ENCODE measurements at places on chromosomes 7 and 10.

- DNase-seq: no peak
Observed at GRCh38 chr7:2151237-2151636, 81.5 kb downstream of the MAD1L1 start.

GRCh38 chr7:133530682-133531081, 277.8 kb downstream of the EXOC4 start:
- DNase-seq: no peak

- no peak for DNase-seq
Observed at GRCh38 chr10:125124907-125125306, 35.5 kb downstream of the CTBP2 start.

DNA sequence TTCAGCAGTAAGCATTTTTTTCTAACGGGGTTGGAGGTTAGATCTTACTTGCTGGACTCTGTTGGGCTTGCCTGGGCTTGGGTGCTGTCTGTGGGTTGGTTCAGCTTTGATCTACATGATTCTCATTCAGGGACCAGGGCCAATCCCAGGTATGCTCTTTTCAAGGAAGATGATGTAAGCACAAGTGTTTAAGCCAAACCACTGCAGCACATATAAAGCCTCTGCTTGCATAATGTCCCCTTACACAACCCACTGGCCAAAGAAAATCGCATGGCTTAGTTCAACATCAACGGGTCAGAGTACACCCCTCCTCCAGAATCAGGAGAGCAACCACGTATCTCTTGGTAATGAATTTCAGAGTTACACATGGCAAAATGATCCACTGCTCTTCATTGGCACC, 83.9 kb downstream of the DNAJB9 start:
- no peak for DNase-seq

GRCh38 chr7:95316588-95316987, 7.7 kb downstream of the PON1 start:
- no peak for DNase-seq

DNA sequence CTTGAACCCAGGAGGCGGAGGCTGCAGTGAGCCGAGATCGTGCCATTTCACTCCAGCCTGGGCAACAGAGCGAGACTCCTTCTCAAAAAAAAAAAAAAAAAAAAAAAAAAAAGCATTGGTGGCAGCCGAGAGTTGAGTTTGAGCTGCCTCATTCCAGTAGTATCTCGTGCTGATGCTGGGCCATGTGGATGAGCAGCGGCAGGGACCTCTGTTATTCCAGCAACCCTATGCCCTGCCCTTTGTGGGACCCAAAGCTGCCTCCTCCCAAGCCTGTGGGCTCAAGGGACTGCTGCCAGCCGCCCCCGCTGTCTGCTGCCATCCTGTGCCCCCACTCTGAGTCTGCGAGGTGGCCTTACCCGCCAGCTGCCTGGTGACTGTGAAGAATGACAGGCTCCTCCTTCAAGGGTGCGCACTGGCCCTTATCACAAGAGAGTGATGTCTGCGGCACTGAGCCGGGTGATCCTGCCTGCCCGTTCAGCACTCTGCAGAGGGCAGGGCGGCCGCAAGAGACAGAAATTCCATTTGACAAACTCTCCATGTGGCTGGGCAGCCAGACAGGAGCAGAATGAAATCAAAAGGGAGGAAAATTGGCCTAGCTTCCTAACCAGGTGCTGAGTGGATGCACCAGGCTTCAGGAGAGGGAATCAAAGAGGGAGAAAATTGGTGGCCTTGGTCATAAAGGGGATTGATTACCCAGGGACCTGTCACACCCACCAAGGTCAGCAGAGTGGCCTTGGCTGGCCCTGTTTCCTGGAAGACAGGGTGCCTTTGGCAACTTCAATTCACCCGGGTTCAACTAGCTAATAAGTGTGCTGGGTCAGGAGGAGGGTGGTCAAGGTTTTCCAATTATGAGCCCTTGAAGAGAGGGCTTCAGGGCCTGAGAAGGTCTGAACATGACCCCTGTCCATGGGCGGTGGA, 65.3 kb upstream of the ZMIZ1 start:
- no peak for DNase-seq

GRCh38 chr7:42105554-42106358, 131.3 kb downstream of the GLI3 start:
- DNase-seq: no peak

DNA sequence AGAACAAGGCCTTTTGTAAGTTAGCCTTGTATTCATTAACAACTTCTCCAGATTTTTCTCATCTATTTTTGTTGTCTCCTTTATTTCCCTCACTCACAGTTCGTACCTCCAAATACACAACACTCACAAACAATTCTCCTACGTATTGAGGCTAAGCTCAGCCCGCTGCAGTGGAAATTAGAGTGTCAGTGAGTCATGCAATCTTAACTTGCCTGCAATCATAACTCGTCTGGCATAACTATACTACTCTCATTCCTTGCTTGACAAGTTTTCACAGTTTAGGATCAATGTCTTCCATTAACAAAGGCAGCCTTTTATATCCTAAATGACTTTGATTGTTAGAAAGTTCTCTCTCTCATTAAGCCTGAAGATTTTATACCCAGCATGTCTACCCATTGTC, 23.8 kb downstream of the TMEM196 start:
- no peak for DNase-seq

GRCh38 chr10:102449321-102450123, 1.8 kb downstream of the C10orf95 start:
- peak; percentile 94 for DNase-seq

GRCh38 chr7:102152672-102153598, 133.7 kb upstream of the SH2B2 start:
- DNase-seq: no peak
